ENCODE measurements at places on chromosomes 1 and 21.

DNA sequence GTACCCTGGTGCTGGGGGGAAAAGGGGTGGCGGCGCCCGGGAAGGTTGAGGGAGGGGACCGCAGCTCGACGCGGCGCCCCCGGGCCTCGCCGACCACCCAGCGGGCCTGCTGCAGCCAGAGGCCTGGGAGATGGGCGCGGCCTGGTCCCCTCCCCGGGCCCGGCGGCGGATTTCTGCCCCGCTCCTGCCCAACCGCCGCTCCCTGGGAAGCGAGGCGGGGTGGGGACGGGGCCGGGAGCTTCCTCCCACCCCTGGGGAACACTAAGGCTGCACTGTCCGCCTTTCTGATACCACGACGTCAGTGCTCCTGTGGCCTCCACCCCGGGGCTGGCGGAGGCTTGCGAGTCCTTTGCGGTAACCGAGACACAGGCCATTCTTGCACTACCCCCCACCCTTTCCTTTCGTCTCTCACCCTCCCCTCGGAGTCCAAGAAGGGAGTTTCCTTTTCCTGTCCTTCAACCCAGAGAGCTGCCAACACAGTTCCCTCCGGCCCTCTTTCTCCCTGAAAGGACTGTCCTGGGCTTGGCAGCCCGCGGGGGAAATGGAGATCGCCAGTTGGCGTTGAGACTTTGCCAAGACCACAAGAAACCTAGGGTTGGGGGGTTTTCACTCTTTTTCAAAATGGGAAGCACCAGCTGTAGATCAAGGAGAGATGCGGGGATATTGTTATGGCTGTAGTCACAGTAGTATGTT is 742 bp downstream of the SH3GLB1 start:
- DNase-seq: peak; percentile 63

DNA sequence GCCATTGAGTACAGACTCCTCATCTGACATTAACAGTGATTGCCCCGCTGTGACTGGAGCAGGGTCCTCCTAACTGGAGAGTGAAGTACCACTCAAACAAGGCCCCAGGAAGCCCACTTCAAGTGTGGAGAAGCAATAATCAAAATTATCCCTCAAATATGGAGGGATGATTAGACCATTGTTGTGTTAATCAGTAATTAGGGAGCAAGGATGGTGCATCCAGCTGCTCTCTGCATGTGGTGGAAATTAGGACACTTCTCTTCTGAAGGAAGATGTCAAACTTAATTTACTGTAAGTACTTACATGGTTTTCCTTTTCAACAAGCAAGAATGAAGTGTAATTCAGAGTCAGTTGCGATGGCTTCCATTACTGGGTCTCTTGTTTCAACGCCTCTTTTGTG is 3.4 kb upstream of the ZP4 start:
- no peak for DNase-seq

GRCh38 chr1:61865646-61866220 is 123.5 kb downstream of the PATJ start:
- no peak for DNase-seq

DNA sequence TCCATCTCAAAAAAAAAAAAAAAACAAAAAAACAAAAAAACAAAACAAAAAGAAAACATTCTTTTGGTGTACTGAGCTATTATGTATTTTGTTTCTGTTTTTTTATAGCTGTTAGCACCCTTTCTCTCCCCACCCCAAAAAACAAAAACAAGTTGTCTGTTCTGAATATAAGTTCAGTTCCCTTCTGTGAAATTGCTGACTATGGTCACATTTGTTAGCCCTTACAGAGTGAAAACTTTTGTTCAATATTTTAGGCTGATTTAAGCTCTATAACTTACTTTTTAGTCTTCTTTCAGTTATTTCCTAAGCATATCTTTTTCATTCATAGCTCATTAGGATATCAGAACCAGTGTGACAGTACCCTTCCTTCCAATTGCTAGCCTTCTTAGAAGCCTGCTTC is 1056.6 kb upstream of the NCAM2 start:
- DNase-seq: no peak

GRCh38 chr1:66384258-66384921 is 149.6 kb upstream of the SGIP1 start:
- DNase-seq: no peak

DNA sequence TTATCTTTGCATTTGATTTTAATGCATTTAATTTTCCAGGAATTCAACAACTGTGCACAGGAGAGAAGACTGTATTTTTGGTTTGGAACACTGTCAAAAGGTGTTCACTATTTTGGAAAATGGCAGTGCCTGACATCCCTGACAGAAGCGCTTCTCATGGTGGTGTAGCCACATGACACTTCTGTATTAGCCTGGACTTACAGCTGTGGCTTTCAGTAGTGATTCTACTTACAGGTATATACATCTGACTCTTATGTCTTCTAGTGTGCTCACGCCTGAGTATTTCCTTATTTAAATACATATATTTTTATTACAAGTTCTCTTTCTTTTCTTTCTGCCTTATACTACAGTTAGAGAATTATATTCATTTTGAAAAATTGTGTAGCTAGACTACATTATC is 52.3 kb upstream of the C8B start:
- DNase-seq: no peak

GRCh38 chr21:33451634-33452071 is 28.1 kb downstream of the TMEM50B start:
- DNase-seq: no peak

- peak; percentile 68 for DNase-seq
Observed at GRCh38 chr1:11804666-11805421, 920 bp downstream of the MTHFR start.

DNA sequence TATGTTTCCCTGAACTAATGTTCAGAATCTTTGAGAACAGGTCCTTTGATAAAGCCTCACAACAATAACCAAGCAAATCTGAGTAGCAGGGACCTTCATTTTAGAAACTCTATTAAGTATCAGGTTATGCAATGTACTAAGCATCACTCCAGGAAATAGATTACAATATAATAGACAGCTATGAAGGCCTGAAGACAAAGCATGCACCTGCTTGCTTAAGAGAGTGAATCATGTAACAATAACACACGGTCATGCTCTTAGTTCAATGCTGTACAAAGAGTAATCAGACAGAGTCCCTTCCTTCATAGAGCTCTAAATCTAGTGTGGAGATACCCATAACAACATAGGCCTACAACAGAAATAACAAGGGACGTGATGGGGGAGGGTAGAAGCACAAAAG is 8.1 kb upstream of the CMPK1 start:
- peak; percentile 72 for DNase-seq

- no peak for DNase-seq
Observed at GRCh38 chr1:68571454-68572235, 74.8 kb upstream of the DEPDC1 start.

DNA sequence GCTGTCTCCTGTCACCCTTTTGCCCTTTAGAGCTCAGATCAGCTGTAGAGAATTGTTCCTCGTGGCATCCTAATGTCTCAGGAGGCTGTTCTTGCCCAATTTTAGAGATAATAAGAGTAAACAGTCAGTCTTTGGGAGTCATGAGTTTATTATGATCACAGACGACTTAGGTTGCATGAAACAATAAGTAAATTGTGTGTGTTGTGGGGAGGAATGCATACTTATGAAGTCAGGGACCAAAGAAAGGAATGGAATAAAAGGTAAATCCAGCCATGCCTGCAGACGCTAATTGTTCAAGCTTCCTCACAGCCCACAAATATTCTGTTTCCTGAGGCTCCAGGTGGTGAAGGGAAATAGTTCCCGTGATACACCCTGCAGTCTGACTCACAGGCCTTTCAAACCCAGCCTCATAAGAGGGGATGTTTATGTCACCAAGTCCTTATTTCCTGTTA is 897 bp downstream of the EPHX4 start:
- DNase-seq: peak; percentile 35

DNA sequence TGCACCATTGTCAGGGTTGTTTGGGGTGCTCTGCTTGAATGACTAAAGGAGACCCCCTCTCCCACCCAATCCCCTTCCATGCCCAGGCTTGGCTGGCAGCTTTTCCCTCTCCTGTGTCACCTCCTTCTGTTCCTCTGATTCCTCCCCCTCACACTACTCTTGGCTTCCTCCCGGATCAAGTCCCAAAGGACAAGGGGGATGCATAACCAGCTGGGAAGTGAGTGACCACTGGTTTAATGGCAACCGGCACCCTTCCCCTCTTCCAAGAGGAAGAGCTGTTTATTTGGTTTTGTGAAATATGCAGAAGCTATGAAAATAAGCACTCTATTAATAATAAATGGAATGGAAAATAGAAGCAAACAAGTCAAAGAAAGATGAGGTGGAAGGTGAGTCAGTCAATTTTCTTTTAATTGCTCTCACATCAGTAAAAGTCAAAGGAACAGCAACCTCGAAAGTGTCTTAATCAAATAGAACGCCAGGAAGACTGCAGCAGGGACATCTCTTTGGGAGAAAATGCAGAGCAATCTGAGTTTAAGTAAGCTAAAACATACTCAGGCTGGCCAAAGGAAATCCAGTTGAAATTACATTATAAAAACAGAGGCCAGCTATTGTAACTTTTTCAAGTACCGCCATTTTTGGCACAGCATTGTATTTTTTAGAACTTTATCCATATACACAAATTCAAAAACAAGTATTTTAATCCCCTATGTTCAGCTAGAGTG is 322.5 kb downstream of the SIPA1L2 start:
- no peak for DNase-seq

GRCh38 chr1:119861547-119861946 is 34.8 kb downstream of the ADAM30 start:
- no peak for DNase-seq

DNA sequence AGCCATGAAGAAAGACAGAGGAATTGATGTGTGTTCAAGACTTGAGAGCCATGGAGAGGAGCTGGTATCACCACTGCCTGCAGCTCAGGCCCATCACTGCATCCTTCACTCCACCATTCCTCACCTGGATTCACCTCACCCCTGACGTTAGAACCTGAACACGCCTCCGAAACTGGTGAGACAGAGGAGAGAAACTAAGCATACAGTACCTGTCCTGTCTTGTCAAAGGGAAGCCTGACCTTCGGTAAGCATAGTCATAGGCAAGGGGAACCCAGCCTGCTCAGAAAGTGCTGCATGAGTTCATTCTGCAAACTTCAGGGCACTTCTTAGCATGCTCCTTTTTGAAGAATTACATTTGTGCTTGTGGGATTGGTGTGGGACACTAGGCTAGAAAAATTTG is 425.8 kb downstream of the DSCAM start:
- no peak for DNase-seq

- DNase-seq: no peak
Observed at GRCh38 chr1:45170151-45170742, 36.2 kb downstream of the ZSWIM5 start.

GRCh38 chr1:22411589-22411988 is 40.1 kb upstream of the ZBTB40 start:
- no peak for DNase-seq

DNA sequence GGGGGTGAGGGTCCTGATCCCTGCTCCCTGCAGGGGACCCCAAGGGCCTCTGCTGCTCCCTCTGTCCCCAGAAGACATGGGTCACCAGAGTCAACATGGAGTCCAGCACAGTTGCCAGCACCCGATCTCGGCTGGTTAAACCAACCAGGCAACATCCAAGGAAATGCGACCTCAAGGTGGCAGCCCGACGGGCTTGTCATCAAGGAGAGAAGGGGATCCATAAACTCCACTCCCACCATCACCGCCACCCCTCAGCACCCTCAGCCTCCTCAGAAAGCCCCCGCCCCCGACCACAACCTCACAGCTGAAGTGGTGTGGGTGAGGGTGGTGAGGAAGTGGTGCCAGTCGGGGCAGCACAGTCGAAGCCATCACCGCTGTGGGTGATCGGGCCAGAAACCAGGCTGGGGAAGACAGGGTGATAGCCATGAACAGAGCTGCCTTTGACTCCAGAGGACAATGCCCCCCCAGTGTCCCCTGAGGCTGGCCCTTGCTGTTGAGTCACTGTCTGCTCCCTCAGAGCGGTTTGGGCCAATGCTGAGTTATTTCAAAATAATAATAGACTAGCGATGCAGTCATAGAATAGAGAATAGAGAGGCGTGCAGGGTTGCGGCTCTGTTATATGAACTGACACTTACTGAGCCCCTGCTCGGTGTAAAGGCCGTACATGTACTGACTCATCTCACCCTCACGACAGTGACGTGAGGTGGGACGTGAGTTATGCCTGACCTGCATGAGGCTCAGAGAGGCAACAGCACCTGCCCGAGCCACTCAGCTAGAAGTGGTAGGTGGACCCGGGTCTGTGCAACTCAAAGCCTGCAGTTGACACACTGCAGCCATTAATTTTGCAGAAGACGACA is 88.7 kb upstream of the IFFO2 start:
- no peak for DNase-seq

DNA sequence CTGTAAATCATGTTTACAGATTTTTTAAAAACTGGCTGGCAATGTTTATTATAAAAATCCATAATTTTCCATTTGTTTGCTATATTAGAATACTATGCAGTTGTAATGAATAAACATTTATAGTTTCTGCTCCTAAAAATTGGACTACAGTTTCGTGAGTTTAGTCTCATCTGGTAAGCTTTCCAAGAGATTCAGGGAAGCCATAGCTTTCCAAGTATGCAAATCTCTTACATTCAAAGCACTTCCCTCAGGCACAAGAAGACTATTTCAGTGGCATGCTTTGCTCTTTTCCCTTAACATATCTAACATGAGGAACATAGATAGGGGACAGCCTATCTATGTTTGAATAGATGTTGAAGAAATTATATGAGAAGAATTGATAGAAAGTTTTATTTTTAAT is 77.2 kb downstream of the ADGRL2 start:
- DNase-seq: no peak

- DNase-seq: peak; percentile 54
Observed at GRCh38 chr1:230977761-230978490, 735 bp downstream of the TTC13 start.

- peak; percentile 90 for DNase-seq
Observed at GRCh38 chr1:87953732-87954344, 625.2 kb downstream of the LMO4 start.

DNA sequence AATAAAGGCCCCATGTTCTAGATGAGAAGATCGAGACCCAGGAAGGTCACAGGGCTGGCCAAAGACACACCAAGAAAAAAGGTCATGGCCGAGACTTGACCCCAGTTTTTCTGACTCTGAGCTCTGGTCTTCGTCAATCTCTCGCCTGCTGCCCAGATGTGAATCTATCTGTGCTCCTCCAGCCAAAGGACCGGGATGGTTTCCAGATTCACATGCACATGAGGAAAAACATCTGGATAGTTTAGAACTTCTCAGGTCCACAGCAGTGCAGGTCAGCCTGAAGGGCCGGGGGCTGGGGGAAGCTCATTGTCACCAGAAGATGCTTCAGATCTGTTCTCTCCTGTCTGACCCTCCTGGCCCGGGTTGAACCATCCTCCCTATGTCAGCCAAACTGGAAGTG is 49.0 kb downstream of the KCNN3 start:
- DNase-seq: no peak

DNA sequence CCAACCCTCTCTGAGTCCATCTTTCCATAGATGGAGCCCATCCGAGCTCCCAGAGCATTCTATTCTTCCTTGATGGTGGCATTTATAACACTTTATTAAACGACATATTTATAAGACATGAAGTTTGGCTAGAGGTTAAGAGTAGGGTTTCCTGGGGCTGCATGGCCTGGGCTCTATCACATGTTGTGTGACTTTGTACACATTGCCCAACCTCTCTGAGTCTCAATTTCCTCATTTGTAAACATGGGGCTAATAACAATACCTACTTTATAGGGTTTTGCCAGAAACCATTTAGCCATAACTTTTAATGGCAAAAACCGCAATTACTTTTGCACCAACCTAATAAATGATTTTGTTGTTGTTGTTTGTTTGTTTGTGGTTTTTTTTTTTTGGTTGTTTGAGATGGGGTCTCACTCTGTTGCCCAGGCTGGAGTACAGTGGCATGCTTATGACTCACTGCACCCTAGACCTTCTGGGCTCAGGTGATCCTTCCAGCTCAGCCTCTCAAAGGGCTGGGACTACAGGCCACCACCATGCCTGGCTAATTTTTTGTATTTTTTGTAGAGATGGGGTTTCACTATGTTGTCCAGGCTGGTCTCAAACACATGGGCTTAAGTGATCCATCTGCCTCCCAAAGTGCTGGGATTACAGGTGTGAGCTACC is 13.9 kb upstream of the ASAP3 start:
- DNase-seq: no peak

All from NCI-H510A treated with DMSO at 0.1 percent for 48 hours (cell line).